ENCODE measurements at places on chromosomes 5 and 9.

DNA sequence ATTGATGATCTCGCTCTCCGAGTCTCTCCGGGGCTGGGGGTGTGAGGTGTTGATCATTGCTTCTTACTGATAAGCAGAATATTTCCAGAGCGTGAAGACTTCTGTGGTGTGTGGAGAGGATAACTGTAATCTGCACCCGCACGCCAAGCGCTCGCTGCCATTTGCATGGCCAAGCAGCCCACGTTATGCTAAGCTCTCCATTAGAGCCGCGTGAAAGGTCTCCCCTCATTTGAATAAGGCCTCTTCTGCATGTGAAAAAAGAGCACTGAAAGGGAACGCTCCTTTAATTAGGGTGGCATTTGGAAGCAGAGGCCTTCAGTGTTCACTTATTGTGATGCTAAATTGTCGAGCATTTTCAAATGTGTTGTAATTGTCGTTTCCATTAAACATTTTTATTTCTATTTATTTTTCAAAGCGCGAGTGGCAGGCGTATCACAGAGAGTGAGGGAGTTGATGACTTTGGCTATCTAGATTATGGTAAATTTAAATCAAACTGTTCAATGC lies 163.6 kb upstream of the IRX2 start:
- no peak for DNase-seq

GRCh38 chr5:144367991-144368390 lies 197.3 kb downstream of the KCTD16 start:
- no peak for DNase-seq

DNA sequence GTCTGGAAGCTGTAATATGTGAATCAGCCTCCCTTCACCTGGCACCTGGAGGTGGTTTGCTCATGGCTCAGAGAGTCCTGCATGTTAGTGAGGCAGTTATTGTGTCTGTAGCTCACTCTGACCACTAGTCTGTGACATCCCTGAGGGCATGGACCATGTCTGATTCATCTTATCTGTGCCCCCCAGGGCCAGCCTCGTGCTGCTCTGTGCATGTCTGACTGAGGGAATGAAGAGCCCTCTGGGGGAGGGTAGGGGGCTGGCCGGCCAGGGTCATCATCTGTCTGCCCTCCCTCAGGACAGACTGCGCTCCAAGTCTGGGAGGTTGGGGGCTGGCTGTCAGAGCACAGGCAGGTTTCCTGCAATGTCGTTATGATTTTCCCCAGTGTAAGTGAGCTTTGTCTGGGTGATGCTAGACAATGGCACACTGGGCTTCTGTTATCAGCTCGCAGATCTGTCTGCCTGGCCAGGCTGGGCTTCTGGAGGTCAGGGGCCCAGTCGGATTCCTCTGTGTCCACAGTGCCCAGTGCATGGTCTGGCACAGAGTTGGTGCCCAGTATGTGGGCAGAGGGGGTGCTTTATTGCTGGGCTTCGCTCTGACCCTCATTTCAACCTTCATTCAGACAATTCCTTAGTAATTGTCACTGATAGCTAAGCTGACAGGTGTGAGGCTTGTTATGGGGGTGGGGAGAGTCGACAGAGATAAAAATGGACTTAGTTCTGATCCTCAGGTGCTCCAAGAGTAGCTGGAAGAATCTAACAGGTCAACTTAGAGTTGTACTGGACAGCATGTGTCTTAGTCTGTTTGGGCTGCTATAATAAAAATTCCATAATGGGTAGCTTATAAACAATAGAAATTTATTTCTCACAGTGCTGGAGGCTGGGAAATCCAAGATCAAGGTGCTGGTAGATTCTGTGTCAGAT lies 85.7 kb upstream of the SHB start:
- DNase-seq, result no peak

DNA sequence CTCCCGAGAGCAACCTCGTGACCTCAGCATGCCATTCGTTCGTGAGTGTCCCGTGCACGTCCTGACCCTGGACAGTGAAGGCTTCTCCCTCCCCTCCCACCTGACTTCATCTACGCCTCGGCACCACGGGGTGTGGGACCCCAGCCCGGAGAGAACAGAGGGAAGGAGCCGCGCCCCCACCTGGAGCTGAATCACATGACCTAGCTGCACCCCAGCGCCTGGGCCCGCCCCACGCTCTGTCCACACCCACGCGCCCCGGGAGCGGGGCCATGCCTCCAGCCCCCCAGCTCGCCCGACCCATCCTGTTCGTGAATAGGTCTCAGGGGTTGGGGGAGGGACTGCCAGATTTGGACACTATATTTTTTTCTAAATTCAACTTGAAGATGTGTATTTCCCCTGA lies 38.3 kb upstream of the FCN2 start:
- DNase-seq, result no peak

- DNase-seq, result no peak
Measured at GRCh38 chr5:125042261-125042890, 295.9 kb upstream of the ZNF608 start.

DNA sequence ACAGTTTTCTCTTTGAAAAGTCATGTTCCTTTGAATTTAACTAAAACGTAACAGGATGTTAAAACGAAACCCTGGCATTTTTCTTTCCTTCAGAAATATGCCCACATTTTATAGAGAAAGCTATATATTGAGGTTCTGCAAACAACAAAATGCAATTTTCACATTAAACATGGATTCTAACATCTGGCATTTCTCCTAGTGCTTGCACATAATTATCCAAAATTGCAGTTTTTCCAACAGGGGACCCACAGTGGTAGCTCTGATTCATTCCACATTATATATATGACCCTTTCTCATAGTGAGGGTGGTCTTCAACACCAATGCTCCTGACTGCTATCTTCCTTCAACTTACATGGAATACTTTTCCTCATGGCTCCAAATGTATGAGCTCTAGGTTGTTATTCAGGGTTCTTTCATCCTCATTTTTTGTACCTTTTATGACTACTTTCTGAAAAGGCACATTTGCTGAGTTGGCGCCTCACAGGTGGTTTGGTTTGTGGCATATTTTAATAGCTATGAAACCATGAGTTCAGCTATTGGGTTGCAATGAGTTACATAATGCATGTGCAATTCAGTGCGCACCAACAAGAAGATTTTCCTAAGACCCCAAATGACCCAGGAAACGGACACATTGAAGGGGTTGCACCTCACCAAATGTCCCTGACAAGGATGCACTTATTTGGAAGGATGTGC lies 551.7 kb downstream of the RAB3C start:
- DNase-seq, result no peak

- no peak for DNase-seq
Measured at GRCh38 chr5:22593592-22593991, 259.6 kb downstream of the CDH12 start.

GRCh38 chr5:124634741-124635323 lies 111.6 kb downstream of the ZNF608 start:
- no peak for DNase-seq

GRCh38 chr9:68536876-68537615 lies 3.6 kb downstream of the TMEM252 start:
- no peak for DNase-seq

GRCh38 chr5:138828556-138828955 lies 46.6 kb downstream of the LRRTM2 start:
- DNase-seq, result no peak

DNA sequence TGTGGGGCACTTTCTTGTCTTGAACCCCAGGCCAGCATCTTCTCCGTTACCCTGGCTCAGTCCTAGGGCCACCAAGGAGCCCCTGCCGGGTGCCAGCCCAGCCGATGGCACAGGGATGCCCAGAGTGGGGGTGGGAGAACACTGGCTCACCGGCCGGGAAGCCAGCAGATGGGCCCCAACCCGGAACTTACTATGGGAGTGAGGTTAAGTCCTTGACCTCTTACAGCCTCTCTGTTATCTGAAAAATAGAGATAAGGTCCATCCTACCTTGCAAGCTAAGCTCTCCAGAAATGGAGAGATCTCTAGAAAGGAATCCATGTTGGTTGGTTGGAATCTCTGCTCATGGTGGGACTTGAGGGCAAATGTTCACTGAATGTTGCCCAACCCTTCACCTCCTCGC lies 20.8 kb downstream of the SH3PXD2B start:
- DNase-seq, result no peak

GRCh38 chr5:172533399-172534228 lies 79.3 kb upstream of the SH3PXD2B start:
- DNase-seq, result no peak

- DNase-seq, result no peak
Measured at GRCh38 chr9:107751567-107752210, 262.1 kb upstream of the KLF4 start.

GRCh38 chr9:127878001-127878651 lies 651 bp upstream of the AK1 start:
- no peak for DNase-seq
